Brain (organoid and tissue), 16 donors: ENCODE measurements at places on chromosomes 3 and 15.

DNA sequence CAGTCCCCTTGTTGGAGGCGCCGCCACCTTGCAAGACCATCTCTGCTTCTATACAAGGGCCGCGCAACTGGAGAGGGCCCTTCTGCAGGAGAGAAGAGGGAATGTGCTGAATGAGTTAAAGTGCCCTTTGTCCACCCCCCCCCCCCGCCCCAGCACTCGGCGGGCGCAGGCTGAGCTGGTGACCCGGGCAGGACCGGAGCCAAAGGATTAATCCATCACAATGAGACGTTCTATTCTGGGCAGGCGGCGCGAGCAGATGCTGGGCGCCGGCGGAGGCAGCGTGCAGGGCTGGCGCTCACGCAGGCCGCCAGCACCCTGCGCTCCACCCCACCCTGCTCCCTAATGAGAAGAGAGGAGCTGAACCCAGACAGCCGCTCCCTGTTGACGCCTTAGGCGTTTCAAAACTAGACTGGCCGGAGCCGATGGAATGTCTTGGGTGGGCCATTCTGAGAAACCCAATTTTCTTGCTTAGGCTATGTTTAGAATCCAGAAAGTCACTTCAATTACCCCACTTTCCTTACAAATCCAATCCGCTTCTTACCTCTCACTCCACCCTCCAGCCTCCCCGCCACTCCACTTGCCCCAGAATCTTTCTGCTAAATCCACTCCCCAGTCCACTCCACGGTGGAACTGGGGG, 32.9 kb downstream of the GJD2 start:
- peak; percentile 75 for DNase-seq

DNA sequence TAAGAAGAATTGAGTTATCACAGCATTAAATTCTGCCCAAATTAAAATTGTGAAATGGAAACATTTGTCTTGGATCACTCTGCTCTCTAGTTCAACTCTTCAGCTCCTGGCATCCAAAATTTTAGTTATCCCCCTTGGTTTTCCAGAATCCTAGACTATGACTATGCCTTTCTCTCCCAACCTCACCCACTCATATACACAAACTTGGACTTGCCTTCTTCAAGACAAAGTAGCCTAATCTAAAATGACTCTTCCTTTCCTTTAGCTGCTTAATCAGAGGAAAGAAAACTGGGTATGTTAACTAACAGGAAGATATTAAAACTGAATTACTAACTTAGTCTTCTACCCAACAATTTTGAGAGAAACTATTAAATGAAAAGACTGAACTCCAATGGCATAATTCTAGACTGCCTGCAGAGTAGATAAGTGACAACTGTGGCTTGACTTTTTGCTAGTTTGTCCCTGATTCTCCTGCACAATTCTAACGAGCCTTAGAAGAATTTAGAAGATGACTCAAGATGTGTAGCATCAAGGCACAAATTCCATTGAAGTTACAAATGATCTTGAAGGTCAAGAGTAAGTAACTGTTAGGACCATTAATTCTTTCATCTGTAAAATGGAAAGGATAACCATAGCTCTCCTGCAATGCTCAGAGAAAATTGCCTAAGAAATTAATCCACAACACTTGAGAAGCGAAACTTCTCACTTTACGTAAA, 5.2 kb upstream of the GOLIM4 start:
- no peak for DNase-seq

- DNase-seq = no peak
Observed at GRCh38 chr3:185330644-185331043, 32.3 kb upstream of the MAP3K13 start.

DNA sequence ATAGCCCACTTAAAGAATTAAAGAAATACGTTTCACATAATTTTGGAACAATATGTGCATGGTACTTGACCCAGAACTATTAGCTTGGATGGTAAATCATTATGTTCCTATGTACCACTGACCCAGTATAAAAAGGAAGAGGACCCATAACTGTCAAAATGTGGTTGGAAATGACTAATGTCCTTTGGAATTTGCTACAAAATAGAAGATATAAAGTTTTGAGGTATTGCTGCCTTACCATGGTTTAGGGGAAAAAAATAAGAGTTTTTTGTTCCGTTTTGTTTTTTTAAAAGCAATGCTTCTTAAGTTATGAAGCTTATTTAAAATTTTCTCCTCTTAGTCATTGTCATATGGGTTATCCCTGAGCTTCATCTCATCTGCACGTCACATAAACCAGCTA, 15.8 kb upstream of the TFDP2 start:
- DNase-seq = no peak

GRCh38 chr3:177673112-177673914, 476.0 kb upstream of the TBL1XR1 start:
- DNase-seq = peak; percentile 98

DNA sequence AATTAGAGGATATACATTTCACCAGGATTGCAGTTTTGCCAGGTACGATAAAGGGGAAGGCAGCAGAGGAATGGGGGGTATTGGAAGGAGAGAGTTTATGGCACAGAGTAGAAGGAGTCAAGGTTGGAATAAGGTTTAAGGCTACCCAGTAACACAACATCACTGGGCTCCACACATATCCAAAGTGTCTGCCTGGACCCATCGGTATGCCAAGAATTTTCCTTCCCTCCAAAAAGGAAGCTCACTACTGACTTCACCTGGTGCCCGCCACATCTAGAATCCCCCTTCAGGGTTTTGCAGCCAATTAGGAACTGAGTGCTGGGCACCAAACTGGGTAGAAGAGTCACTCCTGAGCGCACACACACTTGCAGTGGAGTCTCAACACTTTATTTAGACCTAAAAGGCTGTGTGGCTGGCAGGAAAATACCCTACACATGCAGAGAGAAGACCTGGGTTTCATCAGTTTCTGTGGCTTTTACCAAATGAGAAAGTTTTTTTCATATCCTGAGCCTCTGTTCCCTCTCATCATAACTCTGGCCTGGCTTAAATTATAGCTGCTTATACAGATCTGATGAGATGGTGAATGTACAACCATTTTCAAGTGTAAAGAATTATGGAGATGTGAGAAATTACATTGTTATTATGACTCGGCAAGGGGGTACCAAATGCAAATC, 190.8 kb upstream of the LPP start:
- no peak for DNase-seq

GRCh38 chr15:58726867-58727266, 22.6 kb downstream of the ADAM10 start:
- DNase-seq = no peak

GRCh38 chr3:106349191-106349881, 480.5 kb upstream of the CBLB start:
- DNase-seq = no peak

GRCh38 chr15:83016906-83017305, 5.5 kb upstream of the C15orf40 start:
- DNase-seq = no peak

- DNase-seq = peak; percentile 13
Observed at GRCh38 chr15:47887241-47887800, 170.0 kb downstream of the SEMA6D start.

- DNase-seq = no peak
Observed at GRCh38 chr15:58352026-58352929, 79.5 kb upstream of the LIPC start.

DNA sequence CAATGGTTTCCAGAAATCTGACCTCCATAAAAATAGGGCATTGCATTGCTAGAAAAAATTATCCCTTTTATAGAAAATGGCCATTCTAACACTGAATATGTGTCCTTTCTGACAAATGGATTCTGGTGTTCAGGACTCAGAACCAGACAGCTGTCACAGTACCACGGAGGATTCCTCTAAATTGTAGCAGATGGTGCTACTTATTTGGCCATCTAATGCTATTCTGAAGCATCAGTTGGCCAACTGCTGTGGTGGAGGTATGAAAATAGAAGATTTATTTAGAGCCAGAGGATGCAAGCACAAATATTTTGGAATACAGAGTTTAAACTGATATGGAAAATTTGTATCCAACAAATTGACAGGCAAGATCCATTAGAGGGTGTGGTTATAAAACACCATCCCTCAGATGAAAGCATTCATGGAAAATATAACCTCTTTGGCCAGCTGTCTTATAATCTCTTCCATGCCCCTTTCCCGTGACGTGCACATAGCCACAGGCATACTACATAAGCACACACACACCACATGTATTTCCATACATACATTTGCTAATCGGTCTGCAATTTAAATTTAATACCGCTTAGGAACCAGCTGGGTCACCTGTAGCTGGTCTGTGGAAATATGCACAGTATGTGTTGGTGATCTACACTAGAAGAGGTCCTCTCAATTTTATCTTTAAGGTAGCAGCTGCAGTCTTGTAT, 302.7 kb upstream of the KCNMB2 start:
- peak; percentile 37 for DNase-seq

GRCh38 chr3:10993729-10994065, 1.1 kb downstream of the SLC6A1 start:
- DNase-seq = no peak

GRCh38 chr3:161793194-161793930, 296.8 kb downstream of the OTOL1 start:
- no peak for DNase-seq

- DNase-seq = no peak
Observed at GRCh38 chr3:84755860-84756259, 202.9 kb upstream of the CADM2 start.

DNA sequence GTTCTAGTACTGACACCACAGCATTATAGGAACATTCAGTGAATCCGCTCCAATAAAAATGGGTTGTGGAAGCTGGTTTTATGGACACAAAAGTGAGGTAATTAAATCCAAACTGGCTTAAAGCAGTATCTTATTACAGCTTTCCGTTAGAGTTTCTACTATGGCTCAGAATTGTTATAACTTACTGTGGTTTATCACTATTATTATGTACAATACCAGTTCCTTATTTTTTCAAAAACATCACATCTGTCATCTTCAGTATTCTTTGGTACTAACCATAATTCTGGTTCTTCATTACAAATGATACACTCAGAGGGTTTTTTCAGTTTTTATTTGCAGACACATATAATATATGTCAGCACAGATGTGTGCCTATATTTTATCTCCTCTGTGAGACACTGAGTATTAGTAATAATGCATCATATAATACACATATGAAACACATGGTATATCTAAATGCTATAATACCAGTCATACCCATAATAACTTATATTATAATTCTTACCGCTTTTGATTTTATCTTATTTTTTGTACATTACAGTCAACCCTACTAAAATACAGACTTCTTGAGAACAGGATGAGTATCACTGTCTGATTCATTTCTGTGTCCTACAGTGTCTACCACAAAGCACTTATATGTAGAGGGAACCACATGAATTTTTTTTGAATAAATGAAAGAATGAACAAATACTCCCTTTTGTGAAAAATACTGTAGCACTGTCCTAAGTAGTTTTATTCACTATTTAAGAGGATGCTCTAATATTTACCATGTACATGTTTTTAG, 39.0 kb downstream of the CMSS1 start:
- no peak for DNase-seq

- DNase-seq = peak; percentile 98
Observed at GRCh38 chr3:29065211-29065785, 215.6 kb upstream of the RBMS3 start.
